ENCODE measurements at places on chromosomes 1 and 21. TPM values are rescaled to one million over a fixed set of nuclear protein-coding genes. Genes with fewer than 3 reads are reported as not detected.

SHE gene
- total RNA-seq = 8.2 TPM

SLC35F3 gene
- 0.62 TPM for total RNA-seq

FMOD gene
- 258 TPM for total RNA-seq

SLC2A5 gene
- total RNA-seq = 4.5 TPM

S100A5 gene
- total RNA-seq = not detected

FMN2 gene
- total RNA-seq = 0.27 TPM

APOBEC4 gene
- not detected for total RNA-seq
